ENCODE measurements at places on chromosomes 5 and 9.

- no peak for DNase-seq
Observed at GRCh38 chr9:126390923-126391322, 64.3 kb downstream of the MVB12B start.

DNA sequence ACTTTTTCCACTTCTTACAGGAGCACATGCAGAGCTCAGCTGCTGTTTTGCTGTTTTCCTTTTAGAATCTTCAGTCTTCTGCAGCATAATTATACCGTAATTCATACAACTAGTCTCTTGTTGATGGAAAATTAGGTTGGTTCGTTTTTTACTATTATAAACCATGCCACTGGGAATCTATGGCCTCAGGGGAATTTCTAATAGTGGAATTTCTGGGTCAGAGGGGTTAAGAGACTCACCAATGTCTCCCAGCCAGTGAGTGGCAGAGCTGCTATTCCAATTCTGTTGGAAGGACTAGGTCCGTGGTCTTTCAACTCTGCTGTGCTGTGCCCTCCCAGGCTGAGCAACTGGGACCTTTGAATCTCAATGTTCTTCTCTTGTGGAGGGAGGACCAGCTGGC, 282.5 kb downstream of the ZSWIM6 start:
- DNase-seq, result no peak

GRCh38 chr9:94946256-94946655, 219.8 kb downstream of the AOPEP start:
- no peak for DNase-seq

DNA sequence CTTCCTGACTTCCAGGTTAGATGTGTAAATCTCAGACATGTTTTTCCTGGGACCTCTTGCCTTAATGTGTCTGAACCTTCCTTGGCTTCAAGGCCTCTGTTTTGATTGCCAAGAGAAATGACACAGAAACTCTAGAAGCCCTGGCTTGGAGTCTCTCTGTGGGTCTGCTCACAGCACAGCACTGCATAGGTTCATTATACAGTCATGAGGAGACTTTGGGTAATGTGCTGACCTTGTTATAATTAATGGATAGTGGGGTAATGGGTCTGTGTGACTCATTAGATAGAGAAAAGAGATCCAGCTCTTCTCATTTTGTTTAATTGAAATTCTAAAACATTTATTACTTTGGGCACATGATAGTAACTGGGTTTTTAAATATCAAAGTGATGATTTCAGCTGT, 175.8 kb upstream of the GLRA1 start:
- DNase-seq, result no peak

DNA sequence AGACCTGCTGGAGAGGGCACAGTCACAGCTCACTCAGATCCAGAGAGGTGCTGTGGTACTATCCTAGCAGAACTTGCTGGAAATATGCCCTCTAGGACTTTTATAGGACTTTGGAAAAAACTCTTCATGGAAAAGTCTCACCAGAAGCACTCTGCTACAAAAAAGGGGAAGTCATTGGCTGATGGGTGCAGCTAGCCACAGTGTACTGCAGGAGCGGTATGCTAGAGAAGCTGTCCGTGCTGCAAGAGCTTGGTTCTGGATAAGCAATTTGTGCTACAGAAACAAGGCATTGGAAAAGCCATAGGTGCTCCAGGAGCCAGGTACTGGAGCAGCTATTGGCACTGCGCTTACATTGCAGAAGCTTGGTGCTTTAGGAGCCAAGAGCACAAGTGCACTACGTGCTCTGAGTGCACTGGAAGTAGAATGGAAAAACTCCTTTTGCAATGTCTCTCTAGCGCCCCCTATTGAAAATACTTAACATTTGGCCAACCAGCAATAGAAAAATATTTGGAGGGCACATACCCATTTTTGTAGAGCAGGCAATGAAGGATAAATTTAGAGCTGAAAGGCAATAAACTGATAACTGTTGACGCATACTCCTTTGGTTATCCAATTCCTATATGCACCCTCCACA, 83.4 kb downstream of the MEGF10 start:
- DNase-seq, result no peak

- no peak for DNase-seq
Observed at GRCh38 chr5:82244151-82244550, 34.0 kb downstream of the RPS23 start.

DNA sequence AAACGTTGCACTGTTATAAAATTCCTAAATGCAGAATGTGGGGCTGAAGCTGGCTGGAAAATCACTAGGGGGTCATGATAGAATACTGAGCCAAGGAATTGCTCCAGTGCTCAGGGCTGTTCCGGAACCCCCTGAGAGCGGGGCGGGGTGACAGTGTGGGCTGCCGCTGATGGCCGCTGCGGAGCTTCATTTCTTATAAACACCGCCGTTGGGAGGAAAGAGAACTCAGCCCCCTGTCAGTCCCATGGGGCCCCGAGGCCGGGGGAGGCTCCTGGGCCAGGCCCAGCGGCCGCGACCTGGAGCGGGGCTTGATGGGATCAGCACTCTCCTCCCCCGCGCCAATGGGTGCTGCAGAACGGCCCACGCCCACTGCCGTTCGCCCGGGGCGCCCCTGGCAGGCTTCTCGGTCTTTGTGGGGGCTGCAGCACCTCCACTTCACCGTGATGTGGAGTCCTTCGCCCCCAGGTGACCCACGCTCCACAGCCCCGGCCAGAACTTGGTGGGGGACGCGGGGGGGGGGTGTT, 5.2 kb upstream of the IRF1 start:
- DNase-seq, result peak; percentile 95

DNA sequence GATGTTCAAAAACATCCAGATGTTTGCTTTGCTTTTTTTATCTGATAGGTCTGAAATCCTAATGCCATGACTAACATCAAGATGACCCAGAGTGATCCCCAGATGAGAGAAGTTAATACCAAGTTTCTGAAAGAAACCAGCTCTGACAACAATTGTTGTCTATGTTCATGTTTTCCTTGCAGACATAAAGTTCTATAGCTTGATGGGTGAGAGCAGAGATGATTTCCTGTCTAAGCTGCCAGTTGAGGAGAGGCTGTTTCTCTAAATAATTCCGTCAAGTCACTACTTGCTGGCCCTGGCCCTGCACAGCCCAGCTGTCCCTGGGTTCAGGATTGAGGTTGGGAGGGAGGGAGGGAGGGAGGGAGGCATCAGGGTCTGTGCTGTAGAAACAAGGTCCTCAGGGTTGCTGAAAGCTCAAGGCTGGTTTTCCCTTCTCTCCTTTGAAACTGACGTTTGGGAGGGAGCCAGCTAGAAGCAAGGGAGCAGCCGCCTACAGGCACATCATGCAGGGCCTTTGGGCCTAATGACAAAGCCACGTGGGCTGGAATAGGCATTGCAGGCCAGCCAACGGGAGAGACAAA, 3.9 kb downstream of the SPARC start:
- peak; percentile 54 for DNase-seq

GRCh38 chr9:72326641-72327040, 38.4 kb downstream of the ZFAND5 start:
- DNase-seq, result no peak

- no peak for DNase-seq
Observed at GRCh38 chr9:130352586-130353285, 87.2 kb downstream of the HMCN2 start.

- no peak for DNase-seq
Observed at GRCh38 chr5:40672425-40672824, 7.3 kb upstream of the PTGER4 start.

- no peak for DNase-seq
Observed at GRCh38 chr9:70506159-70506558, 91.7 kb upstream of the KLF9 start.

GRCh38 chr5:103013933-103014552, 105.9 kb downstream of the GIN1 start:
- DNase-seq, result no peak

- no peak for DNase-seq
Observed at GRCh38 chr5:127311349-127311748, 20.8 kb downstream of the MEGF10 start.
